ENCODE measurements at places on chromosomes 1 and 21. TPM values are rescaled to one million over a fixed set of nuclear protein-coding genes. Genes with fewer than 3 reads are reported as not detected.

The TAS1R1 gene
- not detected for total RNA-seq

The BRINP3 gene
- 33.2 TPM for total RNA-seq

The OR2T5 gene
- not detected for total RNA-seq

The SORT1 gene
- 64.7 TPM for total RNA-seq

The PM20D1 gene
- 0.18 TPM for total RNA-seq

The UQCRHL gene
- 2.6 TPM for total RNA-seq

The CA14 gene
- 7.3 TPM for total RNA-seq

The LDLRAD2 gene
- not detected for total RNA-seq

The ZMYND12 gene
- 0.64 TPM for total RNA-seq

The HCRTR1 gene
- total RNA-seq = 0.64 TPM

The PLA2G2C gene
- total RNA-seq = not detected

The CRNN gene
- total RNA-seq = not detected

The OPTC gene
- not detected for total RNA-seq

The TFF2 gene
- not detected for total RNA-seq

The LENEP gene
- 1.5 TPM for total RNA-seq

The ALDH4A1 gene
- 6.6 TPM for total RNA-seq

The PGLYRP3 gene
- not detected for total RNA-seq

The ITGB2 gene
- total RNA-seq = 6.8 TPM

The KCNJ9 gene
- total RNA-seq = 12.0 TPM

The LMX1A gene
- 13.3 TPM for total RNA-seq

The ZNF648 gene
- 0.82 TPM for total RNA-seq

The FAAH gene
- 19.0 TPM for total RNA-seq

The DLGAP3 gene
- total RNA-seq = 15.5 TPM

The TSPEAR gene
- 0.09 TPM for total RNA-seq

The S100A7A gene
- total RNA-seq = not detected

The AKT3 gene
- 141 TPM for total RNA-seq

The SOX13 gene
- total RNA-seq = 6.6 TPM

The RABGAP1L gene
- 82.9 TPM for total RNA-seq

The NRDC gene
- total RNA-seq = 84.9 TPM

The NCAM2 gene
- total RNA-seq = 62.0 TPM

The TMEM269 gene
- 0.64 TPM for total RNA-seq

The FOXD2 gene
- total RNA-seq = 0.18 TPM

The DAB1 gene
- 71.6 TPM for total RNA-seq

The SAMD11 gene
- total RNA-seq = 2.4 TPM

The GPX7 gene
- 29.5 TPM for total RNA-seq

The VASH2 gene
- total RNA-seq = 52.3 TPM

The PAPPA2 gene
- total RNA-seq = 5.4 TPM

The WDR64 gene
- not detected for total RNA-seq

The BTBD19 gene
- 2.4 TPM for total RNA-seq
